ENCODE measurements at places on chromosomes 13 and 19.
A peak's percentile ranks its signal among the peaks of the same experiment; 100 is the strongest.

GRCh38 chr13:39766464-39767158 is 111.1 kb downstream of the COG6 start:
- DNase-seq = no peak

DNA sequence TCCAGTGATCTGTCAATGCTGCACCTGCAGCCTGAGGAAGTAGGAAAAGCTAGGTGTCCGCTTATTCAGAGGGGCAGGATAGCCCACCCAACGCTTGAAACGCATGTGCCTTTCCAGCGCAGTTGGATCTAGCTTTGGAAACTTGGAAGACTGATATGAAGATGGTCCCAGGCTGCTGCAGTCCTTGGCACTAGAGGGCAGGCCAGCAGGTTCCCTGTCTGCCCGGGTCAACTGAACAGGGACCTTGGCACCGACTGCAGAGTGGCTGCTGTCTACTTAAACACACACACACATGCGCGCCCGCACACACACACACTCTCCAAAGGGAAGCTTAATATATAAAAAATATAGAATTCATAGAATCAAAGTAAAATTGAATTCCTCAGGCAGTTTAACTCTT is 100.0 kb downstream of the TSHZ3 start:
- no peak for DNase-seq

GRCh38 chr19:57192993-57193392 is 1.7 kb downstream of the ZNF264 start:
- DNase-seq = peak; percentile 13

GRCh38 chr13:78247362-78247761 is 328.7 kb upstream of the EDNRB start:
- DNase-seq = no peak

DNA sequence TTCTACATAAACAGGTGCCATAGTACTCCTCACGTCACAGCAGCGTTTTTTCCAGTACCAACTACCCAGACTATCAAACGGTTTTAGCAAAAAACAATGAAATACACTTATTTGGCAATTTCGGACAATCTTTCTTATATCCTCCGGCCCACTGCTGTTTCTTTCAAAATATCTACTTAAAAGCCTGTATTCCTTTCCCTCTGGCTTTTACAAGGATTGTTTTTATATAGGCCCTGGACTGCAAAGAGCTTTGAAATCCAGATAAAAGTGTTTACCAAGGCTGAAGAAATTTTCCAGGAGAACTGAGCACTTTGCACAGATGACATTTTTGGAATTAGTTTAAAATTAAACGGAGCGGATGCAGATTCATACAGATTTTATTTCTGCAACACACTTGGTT is 255.9 kb upstream of the STARD13 start:
- DNase-seq = no peak
